ENCODE measurements at places on chromosomes 4 and X.

DNA sequence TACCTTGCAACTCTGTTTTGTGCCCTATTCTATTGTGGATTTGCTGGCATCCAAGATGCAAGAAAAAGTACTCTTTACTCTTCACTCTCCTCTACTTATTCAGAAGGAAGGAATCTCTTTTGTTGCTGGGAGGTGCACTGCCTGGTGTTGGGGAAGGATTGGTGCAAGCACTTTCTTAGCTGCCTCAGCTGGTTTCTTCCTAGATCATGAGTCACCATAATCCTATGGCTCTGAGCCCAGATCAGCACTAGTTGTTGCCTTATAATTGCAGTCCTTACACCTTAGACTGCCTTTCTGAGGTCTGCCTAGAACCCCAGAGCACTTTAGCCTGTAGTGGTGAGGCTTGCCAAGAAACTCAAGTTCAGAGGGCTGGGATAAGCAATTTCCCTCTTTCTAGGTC lies 37.0 kb upstream of the CT83 start:
- DNase-seq, result no peak

DNA sequence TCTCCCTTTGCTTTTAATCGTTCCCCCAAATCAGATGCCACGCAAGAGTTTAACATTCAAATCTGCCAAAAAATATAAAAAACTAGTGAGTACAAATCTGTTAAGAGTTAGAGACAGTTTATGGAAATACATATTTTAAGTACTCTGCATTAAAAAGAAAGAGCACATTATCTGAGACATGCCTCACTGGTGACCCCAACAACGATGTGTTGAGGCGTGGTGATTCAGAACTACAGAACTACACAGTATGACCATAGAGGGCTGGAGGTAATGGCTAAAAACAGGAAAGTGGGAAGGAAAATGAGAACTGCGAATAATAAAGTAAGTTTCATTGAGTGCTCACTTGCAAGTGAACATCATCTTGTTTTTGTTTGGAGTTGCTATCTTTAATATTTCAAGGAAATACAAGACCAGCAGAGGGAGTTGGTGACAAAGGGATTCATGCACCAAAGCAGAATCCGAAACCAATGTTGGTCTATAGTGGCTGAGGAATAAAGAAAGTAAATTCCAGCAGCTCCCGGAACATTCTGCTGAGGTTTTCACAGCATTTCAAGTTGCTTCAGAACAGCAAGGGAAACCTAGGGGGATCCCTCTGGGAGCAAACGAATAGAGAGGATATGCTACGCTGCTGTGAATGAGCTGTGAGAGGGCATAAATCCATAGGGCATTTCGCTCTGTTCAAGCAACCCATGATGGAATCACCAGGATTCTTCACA lies 92.2 kb downstream of the DCHS2 start:
- DNase-seq, result no peak

DNA sequence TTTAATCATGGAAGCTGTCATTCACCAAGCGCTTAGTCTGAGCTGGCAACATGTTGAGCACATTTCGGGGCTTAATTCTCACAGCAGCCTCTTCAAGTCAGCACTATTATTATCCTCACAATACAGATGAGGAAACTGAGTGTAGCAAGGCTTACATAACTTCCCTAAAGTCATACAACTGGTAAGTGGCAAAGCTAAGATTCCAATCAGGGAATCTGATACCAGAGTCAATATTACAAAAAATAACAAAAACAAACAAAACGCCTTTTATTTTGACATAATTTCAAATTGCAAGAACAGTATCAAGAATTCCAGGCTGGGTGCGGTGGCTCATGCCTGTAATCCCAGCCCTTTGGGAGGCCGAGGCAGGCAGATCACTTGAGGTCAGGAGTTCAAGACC lies 120.4 kb upstream of the DUSP21 start:
- no peak for DNase-seq

DNA sequence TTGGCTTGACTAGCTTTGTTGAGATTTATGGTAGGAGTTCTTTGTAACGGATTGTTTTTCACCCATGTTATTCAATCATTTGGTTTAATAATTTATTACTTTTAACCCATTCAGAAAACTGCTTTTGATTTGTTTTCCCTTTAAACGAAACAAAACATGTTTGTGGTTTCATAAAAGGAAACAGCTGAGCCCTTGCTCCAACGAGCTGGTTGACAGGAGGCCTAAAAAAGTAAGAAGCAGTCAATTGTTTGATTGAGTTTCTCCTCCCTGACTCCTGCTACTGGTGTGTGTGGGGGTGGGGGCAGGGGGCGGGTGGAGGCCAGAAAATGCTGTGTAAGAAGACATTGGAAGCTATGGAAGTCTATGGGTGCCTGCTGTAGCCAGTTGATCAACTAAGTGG lies 102.8 kb downstream of the CHRDL1 start:
- no peak for DNase-seq

- DNase-seq, result no peak
Observed at GRCh38 chr4:74308215-74308614, at the start of gene EPGN. Gene EPGN (plus strand): TSS chr4:74308470. CDS start chr4:74308534, 64 bp downstream.

GRCh38 chr4:48109413-48110263 lies 24.4 kb downstream of the TXK start:
- no peak for DNase-seq

Data from activated CD4-positive, alpha-beta T cell treated with anti-CD3 and anti-CD28 coated beads for 48 hours (primary cell).